Jurkat, Clone E6-1 (cell line): ENCODE measurements at places on chromosomes 7 and 10.

GRCh38 chr7:135601182-135601581, 43.5 kb downstream of the NUP205 start:
- DNase-seq, result no peak

DNA sequence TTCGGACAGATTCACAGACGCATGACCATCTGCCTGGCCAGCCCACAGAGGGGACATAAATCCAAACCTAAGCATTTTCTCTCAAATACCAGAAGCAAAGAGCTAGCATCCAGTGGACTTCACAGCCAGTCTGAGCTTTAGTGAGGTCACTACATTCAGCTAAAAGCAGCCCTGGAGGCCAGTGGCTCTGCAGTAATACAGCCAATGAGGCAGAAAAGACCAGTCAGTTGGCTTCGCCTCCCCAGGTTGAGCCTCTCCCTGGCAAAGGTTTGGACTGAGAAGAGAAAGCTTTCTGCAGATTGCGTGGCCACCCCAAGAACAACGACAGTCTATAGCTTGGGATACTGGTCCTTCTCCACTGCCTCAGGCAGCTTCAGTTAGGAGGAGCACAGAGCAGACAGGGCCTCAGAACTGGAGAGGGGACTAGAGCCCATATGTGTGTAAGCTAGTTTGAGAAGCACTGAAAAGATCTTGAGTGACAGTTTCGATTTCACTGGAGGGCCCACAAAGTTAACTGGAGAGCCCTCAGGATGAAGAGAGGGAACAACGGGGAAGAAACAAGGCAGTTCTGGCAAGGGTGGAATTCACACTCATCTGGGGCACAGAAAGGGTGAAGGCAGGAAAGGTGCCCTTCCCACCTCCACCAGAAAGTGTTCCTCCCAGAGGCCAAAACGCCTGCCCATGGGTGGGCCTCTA, 3.8 kb downstream of the WDR91 start:
- DNase-seq, result no peak

DNA sequence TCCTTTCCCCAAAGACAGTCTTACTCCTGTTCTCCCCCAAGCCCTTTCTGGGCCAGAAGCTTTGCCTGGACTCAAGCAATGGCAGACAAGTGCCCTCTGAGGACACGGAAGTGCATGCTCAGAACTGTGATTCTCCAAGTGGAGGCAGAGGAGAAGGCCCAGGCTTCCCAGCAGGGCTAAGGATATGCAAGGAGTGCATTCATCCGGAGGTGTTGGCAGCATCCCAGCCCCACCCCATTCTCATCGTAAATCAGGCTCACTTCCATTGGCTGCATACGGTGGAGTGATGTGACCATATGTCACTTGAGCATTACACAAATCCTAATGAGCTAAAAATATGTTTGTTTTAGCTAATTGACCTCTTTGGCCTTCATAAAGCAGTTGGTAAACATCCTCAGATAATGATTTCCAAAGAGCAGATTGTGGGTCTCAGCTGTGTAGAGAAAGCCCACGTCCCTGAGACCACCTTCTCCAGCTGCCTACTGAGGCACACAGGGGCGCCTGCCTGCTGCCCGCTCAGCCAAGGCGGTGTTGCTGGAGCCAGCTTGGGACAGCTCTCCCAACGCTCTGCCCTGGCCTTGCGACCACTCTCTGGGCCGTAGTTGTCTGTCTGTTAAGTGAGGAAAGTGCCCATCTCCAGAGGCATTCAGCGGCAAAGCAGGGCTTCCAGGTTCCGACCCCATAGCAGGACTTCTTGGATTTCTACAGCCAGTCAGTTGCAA, 1.4 kb upstream of the RBP3 start:
- no peak for DNase-seq

GRCh38 chr10:37856881-37857286, 526 bp downstream of the ZNF248 start:
- DNase-seq, result no peak

- peak; percentile 57 for DNase-seq
Measured at GRCh38 chr10:71726580-71727104, 7.1 kb upstream of the C10orf105 start.

GRCh38 chr7:94970085-94970576, 62.7 kb downstream of the PPP1R9A start:
- no peak for DNase-seq

DNA sequence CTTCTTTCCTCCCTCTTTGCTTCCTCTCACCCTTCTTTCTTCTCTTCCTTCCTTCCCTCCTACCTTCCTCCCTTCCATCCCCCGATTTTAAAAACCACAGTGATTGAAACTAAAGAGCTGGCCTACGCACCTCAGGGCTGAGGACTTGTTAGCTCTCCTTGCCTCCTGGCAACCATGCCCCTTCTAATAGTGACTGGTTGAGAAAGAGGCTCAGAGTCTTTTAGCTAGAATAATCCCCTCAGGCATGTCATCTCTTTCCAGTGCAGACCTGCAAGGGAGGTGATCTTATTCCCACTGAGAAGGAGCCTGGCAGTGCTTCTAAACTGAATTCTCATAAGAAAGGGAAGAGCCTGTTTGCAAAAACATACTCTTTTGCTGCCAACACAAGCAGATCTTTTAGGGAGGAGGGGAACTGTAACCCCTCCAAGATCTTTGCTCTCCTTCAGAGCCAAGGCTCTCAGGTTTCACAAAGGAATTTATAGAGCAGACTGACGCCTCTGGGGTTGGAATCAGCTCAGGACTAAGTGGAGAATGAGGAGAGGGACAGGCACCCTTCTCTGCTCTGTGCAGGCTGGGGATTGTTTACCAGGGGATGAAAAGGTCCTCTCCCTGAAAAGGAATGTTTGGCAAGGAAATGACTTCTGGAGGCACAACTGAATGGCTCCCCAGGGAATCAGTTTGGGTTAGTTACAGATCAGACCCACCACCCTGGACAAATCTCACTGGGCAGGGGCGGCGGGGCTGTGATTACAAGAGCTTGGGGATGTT, 9.4 kb upstream of the ANKRD1 start:
- DNase-seq, result no peak

GRCh38 chr10:78640796-78641636, 427.8 kb upstream of the ZMIZ1 start:
- no peak for DNase-seq

DNA sequence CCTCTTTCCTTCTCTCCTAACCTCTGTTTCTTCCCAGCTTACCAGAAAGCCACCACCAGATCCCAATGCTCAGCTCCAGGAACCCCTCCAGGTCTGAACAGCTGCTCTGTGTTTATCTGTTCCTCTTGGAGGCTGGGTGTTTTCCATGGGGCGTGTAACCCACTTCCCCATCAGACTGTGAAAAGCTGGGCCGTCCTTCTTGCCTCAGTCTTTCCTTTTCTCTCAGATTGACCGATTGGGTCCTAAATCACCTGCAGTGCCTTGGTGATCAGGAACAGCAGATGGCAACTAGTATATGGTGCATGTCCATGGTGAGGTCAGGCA, 4.8 kb downstream of the SH3PXD2A start:
- no peak for DNase-seq

DNA sequence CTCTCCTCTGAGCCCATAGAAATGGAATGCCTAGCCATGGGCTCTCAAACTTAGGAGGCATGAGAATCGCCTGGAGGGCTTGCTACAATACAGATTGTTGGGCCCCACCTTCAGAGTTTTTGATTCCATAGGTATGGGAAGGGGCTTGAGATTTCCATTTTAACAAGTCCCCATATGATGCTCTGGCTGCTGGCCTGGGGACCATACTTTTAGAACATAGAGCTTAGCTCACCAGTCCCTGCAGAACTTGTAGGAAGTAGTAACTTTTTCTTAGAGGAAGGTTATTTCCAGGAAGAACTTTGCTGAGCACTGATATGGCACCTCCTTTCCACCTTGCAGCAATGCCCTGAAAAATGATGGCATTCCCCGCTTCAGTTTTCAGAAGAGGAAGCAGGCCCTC, 177.0 kb upstream of the ZMIZ1 start:
- DNase-seq, result no peak

DNA sequence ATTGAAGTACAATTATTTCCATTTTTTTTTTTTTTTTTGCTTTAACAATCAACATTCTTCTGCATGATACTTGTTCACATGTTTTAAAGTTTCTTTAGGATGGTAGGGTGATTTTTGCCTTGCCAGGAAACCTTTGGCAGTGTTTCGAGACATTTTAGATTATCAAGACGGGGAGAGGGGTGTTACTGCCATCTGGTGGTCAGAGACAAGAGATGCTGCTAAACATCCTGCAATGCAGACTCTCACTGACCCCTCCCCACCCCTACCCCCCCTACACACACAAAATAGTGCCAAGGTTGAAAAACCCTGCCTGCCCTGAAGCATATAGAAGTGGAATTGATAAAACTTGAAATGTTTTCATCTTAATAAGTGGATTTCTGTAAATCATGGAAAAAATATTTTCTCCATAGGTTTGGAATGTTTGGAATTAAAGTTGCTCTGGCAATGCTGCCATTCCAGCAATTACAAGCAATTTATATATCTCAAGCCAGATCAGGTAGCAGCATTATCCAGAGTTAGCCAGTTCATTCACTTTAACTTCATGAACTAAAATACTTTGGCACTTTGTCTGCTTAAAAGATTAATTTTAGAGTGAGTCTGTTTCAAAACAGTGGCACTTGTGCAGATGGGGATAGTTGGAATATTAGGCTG, 62.1 kb downstream of the SDHAF3 start:
- DNase-seq, result peak; percentile 38

DNA sequence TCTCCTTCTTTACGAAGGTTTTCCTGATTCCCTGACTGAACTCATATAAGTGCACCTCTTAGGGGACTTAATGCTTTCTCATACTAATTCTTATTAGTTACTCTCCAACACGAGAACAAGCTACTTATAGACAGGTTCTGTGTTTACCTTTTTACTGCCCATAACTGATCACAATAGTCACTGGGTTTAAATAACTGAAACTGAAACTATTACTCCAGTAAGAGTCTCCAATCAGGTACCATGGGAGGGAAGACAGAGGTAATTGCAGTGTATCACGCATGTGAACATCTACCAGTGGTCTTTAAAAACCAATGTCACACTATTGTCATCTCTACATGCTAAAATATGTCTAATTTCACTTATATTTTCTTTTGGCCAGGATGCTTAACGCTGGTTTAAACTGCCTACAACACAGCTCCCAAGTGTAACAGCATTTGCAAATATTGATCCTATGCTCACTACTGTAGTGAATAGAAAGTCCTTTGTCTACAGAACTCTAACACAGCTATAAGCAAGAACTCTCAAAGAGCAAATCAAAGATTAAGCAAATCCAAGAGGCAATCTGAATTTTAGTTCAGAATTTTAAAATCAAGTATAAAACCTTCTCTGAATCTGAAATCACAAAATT, 3.6 kb downstream of the GDI2 start:
- no peak for DNase-seq

- DNase-seq, result no peak
Measured at GRCh38 chr7:14395860-14396259, 406.4 kb upstream of the ETV1 start.

DNA sequence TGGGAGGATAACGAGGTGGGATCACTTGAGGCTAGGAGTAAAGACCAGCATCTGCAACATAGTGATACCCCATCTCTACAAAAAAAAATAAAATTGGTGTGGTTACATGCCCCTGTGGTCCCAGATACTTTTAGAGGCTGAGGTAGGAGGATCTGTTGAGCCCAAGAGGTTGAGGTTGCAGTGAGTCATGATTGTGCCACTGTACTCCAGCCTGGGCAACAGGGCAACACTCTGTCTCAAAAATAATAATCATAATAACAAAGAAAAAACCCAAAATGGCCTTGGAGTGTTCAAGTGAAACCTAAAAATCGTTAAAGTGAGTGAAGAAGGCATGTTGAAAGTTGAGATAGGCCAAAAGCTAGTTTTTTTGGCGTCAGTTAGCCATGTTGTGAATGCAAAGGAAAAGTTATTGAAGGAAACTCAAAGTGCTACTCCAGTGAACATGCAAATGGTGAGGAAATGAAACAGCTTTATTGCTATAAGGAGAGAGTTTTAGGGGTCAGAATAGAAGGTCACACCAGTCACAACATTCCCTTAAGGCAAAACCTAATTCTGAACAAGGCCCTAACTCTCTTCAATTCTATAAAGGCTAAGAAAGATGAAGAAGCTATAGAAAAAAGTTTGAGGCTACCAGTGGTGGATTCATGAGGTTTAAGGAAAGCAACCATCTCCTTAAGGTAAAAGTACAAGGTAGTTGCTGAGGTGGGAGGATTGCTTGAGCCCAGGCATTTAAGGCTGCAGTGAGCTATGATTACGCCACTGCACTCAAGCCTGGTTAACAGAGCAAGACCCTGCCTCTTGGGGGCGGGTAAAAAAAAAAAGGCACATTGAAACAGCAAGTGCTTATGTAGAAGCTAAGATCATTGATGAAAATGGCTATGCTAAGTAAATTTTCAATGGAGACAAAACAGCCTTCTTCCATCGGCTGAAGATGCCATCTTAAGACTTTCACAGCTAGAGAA, 45.4 kb upstream of the STOX1 start:
- DNase-seq, result no peak

DNA sequence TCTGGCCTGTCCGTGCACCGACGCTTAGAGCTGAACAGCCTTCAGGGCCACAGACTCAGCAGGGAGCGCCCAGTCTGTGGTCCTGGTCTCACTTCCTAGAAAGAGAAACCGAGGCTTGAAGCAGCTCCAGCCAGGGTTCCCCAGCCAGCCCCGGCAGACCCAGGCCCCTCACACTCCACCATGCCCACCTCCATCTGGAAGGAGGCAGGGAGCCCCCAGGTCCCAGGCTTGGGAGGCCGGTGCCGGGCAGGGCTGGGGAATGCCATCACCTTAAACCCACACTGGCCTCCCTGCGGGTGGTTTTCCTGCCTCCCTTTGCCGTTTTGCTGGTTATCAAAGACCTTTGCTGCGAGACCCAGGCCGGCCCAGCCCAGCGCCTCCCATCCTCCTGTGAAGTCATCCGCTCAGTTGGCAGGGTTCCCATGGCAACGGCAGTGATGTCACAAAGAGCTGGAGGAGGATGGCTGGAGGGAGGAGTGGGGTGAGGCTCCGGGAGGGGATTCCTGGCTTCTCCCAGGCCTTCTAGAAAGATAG, 24.0 kb downstream of the ELFN1 start:
- peak; percentile 12 for DNase-seq

GRCh38 chr10:14648005-14648765, 126.5 kb downstream of the FAM107B start:
- peak; percentile 68 for DNase-seq

DNA sequence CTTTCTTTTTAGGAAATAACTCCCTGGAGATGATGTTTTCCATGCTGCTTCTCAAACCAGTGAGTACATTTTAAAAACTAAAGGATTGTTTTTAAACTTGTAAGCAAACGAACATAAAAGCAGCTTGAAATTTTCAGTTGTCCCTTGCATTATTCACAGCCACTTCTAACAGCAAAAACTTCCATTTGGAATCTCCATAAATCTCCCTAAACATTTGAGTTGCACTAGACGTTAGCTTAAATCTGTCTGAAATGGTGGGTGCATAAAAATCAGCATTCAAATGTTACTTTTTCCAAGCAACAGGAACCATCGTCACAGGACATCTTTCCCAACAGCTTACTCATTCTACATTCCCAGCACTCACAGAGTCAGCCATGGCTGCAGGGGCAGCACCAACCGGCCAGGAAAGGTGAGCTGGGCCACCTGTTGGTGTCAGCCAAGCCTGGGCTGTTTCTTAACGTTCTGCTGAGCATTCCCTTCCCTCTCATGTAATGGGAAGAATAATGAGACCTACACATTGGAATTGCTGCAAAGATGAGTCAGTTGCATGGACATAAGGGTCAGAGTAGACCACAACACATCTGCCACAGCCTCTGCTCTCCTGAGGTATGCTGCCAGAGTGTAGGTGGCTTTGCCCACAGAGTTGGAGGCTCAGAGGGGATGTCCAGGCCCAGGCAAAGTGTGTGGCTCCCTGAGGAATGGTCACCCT, 163.2 kb downstream of the TNS3 start:
- DNase-seq, result no peak
